ENCODE measurements at places on chromosomes 12 and 14.

DNA sequence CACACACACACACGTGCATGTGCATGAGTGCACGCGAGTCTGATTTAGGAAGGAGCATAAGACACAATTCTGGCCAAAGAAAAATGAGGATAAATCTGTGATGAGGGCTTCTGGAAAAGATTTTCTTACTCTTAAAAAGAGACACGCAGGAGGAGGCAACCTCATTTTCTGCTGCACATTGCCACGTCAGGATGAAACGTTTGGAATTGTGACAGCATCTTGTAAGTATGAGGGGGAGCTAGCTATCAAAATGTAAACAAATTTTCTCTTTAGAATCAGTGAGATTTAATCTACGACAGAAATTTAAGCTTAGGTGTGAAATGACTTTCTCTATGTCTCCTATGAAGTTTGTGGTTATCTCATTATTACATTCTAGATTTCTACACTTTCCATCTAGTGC, 31.1 kb upstream of the NUBPL start:
- DNase-seq, result no peak

DNA sequence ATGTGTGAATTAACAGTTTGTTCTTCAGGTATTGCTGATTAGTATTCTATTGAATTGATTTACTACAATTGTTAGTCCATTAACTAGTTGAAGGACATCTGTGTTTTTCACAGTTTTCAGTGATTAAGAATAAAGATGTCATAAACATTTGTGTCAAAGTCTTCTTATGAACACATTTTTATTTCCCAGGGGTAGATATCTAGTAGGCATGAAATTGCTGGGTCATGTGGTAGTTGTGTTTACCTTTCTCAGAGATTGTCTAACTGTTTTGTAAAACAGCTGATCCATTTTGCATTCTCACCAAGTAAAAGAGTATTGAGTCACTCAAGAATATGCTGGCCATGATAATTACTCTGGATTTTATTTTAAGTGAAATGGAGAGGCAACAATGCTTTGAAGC, 1145.3 kb downstream of the FSCB start:
- DNase-seq, result no peak

GRCh38 chr12:113659416-113659815, 187.7 kb upstream of the LHX5 start:
- no peak for DNase-seq

- no peak for DNase-seq
Measured at GRCh38 chr14:64423987-64424386, 35.8 kb downstream of the MTHFD1 start.

GRCh38 chr12:16245209-16245608, 32.3 kb downstream of the SLC15A5 start:
- no peak for DNase-seq

DNA sequence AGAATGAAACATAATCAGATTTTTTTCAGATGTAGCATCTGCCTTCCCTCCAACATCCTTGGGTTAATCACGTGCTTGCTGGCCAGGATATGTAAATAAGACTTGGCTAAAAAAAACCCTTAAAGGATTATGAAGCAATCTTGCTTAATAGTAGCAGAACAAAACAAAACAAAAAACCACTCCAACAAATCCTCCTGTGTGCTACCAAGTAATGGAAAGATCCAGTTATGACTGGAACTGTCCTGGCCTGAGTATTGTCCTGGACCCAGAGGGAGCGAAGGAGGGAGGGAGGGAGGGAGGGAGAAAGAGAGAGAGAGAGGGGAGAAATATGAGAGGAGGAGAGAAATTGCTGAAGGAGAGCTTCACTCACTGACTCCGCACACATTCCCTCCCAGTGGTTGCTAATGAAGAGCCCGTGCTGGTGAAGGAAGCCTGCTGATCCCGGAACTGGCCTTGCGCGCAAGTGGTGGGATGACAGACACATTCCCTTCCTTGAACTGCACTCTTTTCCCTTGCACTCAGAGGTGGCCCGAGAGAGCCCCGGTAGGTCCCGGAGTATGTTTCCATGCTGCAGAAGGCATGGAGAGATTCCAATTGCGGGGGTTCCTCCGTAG, 57.2 kb downstream of the HMGA2 start:
- DNase-seq, result no peak

- no peak for DNase-seq
Measured at GRCh38 chr12:38775457-38775856, 129.9 kb downstream of the CPNE8 start.

DNA sequence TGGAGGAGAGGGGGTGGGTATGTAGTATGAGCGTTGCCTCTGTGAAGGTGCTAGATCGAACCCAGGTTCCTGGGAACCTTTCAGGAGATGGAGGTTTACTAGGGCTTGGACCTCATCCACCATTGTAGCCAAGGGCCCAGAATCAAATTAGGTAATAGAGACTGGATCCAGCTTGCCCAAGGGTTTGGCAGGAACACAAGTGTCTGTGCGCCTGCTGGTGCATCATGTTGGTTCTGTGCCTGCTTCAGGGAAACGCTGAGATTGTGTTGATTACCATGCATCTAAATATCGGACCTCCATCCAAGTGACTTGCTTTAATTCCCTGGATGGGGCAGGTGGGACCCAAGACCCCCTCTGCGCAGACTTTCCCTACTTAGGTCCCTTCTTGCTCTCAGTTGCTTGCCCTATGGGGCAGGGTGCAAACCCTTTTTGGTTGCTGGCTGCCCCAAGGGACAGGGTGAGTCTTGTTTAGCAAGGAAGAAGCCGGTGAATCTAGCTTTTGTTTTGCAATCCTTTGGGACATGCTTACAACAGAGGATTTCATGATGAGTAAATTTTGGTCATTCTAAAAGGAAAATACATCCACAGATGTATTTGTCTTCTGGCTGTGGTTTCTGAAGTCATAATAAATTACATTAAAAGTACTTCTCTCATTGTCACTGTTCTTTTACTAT, 189.8 kb upstream of the PRICKLE1 start:
- DNase-seq, result no peak

- DNase-seq, result no peak
Measured at GRCh38 chr12:85191-85666, 18.7 kb downstream of the IQSEC3 start.

DNA sequence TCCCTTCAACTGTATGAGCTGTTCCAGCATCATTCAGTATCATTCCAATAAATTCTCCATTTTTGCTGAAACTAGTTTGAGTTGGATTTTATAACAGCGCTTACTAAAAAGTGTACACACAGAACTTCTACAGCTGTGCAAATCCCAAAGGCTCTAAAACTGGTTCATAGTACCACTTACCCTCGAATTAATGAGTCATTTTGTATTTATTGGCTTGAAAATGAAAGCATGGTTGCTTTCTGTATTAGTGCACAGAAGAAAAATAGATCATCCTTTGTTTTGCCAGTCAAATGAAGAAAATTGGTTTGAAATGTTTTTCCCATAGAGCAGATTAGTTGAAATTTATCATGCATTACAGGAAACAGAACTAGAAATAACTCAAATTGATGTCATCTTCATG, 268.3 kb upstream of the CPNE8 start:
- no peak for DNase-seq

DNA sequence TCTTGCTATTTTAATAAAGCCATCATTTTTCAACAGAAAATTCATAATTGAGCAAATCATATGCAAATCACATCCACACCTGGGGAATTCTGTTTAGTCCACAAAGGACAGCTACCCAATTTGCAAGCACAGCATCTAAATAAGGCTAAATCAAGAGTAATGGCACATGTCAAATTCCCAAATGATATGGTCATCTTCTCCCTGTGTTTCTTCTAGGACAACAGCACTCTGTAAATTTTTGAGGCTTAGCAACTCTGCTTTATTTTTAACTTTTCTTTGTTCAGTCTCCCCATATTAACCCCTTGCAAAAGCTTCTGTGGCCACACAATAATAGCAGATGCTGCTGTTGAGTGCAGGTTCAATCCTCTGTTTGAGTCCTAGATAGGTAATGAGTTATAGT, 155.6 kb upstream of the DAAM1 start:
- DNase-seq, result no peak

DNA sequence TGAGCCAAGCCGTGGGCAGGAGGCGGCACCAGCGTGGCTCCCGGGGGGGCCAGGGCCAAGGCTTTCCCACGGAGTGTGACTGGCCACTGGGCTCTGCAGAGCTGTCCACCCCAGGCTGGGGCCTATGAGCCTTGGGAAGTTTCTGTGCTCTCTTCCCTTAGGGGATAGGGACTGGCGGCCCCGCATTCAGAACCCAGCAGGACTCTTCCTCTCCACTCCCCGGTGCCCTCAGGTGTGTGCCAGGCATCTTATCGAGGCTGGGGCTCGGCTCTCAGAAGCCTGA, 17.8 kb upstream of the EIF2B2 start:
- DNase-seq, result no peak

DNA sequence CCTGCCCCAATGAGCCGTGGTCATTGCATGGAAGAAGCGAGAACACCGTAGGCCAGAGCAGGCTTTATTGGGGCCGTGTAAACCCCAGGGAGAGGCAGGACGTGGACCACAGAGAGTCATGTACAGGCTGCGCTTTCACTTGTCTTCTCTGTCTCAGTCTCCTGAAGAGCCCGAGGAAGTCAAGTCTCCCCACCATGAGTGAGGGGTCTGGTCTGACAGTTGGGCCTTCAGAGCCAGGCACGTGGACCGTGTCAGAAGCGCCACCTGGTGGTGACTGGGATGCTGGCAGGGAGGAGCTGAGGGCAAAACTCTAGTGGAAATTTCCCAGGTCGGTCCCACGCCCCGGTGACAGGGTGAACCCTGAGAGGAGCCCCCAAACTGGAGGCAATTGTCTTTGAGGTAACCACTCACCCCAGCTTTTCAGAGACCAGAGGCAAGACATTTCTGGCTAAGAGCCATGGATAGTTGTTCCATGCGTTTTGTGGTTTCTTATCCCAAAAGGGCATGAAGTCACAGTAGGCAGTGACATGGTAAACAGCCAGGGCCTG, 17.4 kb downstream of the RPS6KL1 start:
- DNase-seq, result peak; percentile 46

All from NCI-H1105 (cell line).